ENCODE measurements at places on chromosomes 1 and 21.

- no peak for DNase-seq
Measured at GRCh38 chr1:109799445-109799844, 35.7 kb upstream of the EPS8L3 start.

GRCh38 chr1:226609836-226610455 lies 61.4 kb downstream of the STUM start:
- no peak for DNase-seq

GRCh38 chr1:168285971-168286927 lies 5.6 kb downstream of the TBX19 start:
- DNase-seq: no peak

DNA sequence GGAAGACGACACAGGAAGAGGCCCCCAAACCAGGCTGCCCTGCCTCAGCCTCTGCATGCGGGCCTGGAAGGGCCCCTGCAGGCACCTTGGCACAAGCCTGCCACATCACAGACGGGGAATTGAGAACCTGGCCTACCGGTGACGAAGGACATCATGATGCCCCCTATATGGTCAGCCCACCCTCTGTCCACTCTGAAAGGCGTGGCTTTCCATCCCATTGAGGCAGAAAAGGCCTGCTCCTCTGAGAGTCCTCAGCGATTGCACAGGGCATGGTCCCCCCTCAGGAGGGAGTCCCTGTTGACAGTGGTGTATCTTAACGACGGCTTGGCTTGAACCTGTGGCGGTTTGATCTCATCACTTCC lies 11.4 kb downstream of the KRTAP10-1 start:
- DNase-seq: no peak

GRCh38 chr21:44366586-44367211 lies 13.3 kb downstream of the TRPM2 start:
- DNase-seq: no peak

DNA sequence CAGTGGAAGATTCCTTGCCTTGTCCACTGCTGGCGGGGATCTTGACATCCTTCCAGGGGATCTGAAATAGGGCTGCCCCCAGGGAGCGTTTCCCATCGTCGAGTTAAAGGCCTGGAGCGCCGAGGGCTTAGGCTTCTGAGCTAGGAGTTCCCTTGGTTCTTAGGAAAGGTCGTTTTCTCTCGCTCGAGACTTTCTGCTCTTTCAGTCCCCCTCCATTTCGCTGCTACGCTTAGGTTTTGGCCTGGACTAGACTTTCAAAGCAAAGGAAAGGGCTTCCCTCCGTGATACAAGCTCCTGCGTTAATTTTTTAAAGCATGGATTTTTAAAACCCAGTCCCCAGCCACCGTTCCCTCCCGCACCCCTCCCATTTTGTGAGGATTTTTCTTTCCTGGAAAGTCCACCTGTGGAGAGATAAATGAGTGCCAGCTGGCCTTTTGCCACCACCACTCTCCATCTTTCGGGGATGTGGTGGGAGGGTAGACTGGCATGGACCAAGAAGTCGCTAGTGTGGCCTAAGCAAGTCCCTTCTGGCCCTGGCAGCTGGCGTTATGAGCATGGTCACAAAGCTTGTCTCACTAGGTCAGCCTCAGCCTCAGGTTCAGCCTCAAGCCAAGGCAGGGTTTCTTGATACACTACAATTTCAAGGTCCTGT lies 9.2 kb downstream of the NR5A2 start:
- no peak for DNase-seq

GRCh38 chr1:12001249-12001917 lies 17.9 kb upstream of the MIIP start:
- no peak for DNase-seq

GRCh38 chr1:116982319-116983004 lies 19.1 kb upstream of the CD101 start:
- DNase-seq: no peak

DNA sequence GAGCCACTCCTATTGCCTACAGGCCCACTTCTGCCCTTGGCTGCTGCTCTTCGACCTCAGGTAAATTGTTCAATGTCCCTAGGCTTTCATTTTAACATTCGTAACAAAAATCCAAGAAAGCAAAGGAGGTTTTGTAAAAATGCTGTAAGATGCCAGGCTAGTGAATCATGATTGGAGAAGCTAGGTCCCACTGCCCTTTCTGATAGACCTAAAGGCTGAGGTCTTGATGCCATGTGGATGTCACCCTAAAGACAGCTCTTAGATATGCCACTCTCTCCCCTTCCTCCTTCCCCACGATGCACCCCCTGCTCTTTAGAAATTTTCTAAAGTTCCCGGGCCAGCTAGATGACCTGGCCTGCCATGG lies 9.9 kb upstream of the TMEM39B start:
- no peak for DNase-seq

GRCh38 chr1:84366786-84367185 lies 31.5 kb upstream of the DNASE2B start:
- no peak for DNase-seq

- no peak for DNase-seq
Measured at GRCh38 chr1:87728169-87728568, 399.5 kb downstream of the LMO4 start.

DNA sequence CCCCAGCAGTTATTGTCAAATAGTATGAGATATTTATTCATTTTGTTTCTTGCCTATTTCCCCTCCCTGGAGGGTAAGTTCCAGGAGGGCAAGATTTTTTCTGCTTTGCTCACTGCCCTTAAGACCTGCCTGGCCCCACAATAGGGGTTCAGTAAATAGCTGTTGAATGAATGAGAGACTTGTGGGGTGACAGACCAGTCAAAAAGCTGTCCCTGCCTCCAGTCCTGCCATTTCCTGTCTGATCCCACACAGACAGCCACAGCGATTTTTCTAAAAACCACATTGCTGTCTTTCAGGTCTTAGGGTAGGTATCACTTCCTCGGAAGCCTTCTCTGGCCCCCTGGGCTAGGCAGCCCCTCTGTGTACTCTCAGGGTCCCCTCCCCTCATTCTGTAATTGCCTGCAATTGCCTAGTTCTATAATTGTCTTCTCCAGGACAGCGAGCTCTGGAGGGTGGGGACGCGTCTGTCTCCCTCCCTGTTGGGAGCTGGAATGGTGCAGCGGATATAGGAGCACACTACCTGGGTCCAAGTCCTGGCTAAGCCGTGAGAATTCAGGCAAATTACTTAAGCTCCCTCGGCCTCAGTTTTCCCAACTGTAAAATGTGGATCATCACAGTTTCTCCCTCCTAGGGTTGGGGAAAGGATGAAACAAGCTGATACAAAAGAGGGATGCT lies 1.8 kb upstream of the EXTL1 start:
- DNase-seq: no peak

DNA sequence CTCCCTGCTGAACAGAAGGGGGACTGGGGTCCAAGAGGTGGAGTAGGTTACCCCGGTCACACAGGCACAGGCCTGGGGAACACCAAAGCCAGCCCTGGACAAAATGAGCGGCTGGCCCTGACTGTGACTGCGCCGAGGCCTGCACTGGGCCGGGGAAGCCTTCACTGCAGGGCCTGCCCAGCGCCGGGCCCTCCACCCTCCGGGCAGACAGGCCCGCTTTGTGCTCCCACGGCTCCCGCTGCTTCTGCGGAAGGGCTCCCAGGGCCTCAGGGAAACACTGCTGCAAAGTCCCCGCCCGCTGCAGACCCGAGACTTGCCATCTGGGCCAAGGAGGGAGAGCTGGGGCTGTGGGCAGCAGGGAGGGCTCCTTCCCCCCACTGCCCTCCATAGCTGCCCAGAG lies 35.3 kb downstream of the MEGF6 start:
- DNase-seq: no peak

GRCh38 chr1:202067188-202067974 lies 55.3 kb upstream of the GPR37L1 start:
- no peak for DNase-seq

DNA sequence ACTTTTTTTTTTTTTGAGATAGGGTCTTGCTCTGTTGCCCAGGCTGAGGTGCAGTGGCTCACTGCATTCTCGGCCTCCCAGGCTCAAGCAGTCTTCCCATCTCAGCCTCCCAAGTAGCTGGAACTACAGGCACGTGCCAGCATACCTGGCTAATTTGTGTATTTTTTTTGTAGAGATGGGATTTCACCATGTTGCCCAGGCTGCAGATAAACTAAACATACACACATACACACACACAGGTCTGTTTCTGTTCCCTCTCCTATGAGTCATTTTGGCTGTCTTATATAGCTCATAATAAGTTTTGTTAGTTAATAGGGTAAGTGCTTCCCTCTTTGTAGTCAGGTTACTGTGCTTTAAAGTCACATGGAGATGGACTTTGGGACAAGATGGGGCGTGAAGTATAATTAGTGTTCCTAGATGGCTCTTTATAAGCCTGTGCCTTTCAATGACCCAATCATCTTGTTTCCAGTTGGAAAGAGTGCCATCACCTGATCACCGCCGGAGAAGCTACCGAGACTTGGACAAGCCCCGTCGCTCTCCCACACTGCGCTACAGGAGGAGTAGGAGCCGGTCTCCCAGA lies 9.1 kb downstream of the PRPF38A start:
- no peak for DNase-seq

GRCh38 chr1:116667078-116667574 lies 407 bp downstream of the IGSF3 start:
- no peak for DNase-seq

DNA sequence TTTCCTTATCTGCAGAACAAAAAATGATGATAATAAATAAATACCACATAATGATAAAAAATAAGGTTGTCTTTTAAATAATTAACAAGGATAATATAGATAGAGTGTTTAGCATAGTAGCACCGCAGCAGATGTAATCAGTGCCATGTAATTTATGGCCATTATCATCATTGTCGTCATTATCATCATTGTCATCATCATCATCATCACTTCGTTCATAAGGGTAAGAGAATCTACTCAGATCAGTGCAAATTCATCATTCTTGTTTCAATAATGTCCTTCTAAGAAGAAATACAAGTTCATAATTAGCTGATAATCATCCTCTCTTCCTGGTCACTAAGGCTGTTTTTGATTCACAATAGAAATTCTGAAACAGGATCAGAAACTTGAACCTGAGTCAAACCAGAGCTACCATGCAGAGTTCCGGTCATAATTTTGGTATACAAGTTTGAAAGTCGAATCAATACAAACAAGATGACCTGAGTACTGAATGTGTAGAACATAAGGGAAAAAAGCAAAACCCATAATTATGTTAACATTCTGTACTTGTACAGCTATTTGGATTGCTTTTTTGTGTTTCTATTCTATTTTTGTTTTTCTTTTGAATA lies 172.0 kb downstream of the LRRC40 start:
- no peak for DNase-seq

- peak; percentile 70 for DNase-seq
Measured at GRCh38 chr1:223837206-223837605, 8.5 kb downstream of the TP53BP2 start.

- no peak for DNase-seq
Measured at GRCh38 chr21:43925096-43925481, 60.1 kb downstream of the AGPAT3 start.

DNA sequence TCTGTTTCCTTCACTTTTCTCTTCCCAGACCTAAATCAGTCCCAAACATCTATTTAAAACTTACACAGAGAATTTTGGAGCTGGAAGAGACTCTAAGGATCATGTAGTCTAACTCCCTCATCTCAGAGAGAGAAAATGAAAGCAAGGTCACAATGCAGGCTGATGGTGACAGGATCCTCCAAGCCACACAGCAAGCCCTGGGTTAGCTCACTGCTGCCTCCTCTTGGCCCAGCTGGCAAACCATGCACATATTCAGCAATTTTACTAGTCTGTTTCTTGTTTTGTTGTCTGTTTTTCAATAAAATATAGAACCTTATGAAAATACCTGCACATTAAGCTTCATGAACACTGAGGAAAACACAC lies 27.7 kb upstream of the LY9 start:
- no peak for DNase-seq

DNA sequence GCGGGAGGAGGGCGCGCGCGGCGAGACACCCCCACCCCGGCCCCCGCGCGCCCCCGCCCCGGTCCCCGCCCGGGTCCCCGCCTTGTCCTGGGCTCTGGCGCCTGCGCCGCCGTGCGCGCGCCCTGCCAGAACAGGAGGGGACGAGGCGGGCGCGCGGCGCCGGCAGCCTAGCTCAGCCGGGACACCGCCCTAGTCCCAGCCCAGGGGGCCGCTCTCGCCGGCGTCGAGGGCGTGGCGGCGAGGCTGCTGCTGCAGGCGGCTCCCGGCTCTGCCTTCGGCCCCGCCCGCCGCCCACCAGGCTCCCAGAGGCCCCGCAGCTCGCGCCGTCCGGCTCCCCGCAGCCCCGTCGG lies at the start of gene RCAN3:
TSS of gene RCAN3 (plus strand) at position 128 of the 350 bp plus-strand sequence. CDS start 11,537 bp downstream, outside the sequence.
- peak; percentile 82 for DNase-seq

- no peak for DNase-seq
Measured at GRCh38 chr1:160432371-160432786, 32.0 kb downstream of the VANGL2 start.

GRCh38 chr1:193703121-193703520 lies 516.7 kb upstream of the B3GALT2 start:
- no peak for DNase-seq

DNA sequence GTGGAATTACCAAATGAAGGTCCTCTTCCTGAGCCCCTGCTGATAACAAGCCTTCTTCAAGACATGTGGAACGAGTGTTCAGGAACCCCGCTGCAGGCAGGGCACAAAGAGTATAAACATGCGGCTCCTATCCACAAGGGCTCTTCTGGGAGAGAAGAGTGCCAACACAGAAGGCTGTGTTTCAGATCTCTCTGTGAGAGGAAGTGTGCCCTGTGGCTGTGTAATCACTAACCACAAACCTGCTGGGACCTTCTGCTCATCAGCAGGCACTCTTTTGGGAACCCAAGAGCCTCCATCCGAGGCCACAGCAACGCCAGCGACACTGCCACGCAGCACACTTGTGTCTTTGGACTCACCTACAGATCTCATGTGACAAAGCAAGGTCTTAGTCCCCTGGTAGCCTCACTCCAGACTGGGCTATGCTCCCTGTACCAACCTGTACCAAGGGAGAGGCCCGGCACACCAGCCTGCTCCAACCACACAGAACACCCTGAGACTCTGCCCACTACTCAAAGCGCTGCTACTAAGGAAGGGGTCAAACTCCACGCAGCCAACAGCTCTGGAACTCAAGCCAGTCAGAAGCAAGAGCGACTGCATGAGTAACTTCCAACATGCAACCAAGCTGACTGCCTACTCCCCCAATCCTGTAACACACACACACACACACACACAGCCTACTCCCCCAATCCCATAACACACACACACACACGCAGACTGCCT lies 7.8 kb downstream of the PTTG1IP start:
- DNase-seq: no peak
